ENCODE measurements at places on chromosomes 2 and 18.

- DNase-seq: no peak
Observed at GRCh38 chr2:135299658-135300244, 231.3 kb downstream of the ZRANB3 start.

GRCh38 chr18:44876024-44876423, 195.3 kb downstream of the SETBP1 start:
- DNase-seq: no peak

- no peak for DNase-seq
Observed at GRCh38 chr18:35247412-35248249, 6.8 kb downstream of the ZNF397 start.

GRCh38 chr2:144211826-144212225, 308.1 kb downstream of the ZEB2 start:
- no peak for DNase-seq

GRCh38 chr2:169734169-169734847, 676 bp downstream of the KLHL23 start:
- peak; percentile 75 for DNase-seq

DNA sequence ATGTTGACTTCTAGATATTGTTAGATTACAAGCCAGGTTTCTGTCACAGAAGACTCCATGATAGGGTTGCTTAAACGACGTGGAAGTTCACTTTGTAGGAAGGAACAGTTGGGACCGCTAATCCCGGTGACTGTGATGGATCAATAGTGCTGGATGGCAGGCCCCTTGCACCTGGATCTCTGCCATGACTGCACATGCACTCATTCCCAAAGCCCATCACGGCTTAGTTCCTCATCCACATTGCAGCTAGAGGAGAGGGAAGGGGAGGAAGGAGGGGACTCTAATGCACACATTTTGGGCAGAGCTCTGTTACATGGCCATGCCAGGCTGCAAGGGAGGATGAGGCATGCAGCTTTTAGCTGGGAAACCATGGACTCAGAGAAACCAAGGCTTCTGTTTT, 773.7 kb upstream of the RAB6C start:
- no peak for DNase-seq

- no peak for DNase-seq
Observed at GRCh38 chr2:174217869-174218268, 30.5 kb downstream of the OLA1 start.

DNA sequence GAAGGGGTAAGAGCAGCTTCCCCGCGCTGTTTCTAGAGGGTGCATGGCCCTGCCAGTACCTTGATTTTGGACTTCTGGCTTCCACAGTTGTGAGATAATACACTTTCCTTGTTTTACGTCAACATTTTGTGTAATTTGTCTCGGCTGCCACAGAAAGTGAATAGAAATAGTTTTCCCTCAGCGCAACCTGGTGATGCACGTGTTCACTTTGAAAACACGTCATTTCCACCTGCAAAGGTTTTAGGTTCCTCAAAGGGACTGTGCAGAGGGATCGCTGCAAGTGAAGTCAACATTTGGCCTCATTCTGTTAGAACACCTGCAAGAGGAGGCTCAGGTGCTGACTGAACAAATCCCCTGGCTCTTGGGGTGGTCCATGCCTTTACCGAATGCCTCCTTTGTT, 71.7 kb downstream of the LONRF2 start:
- no peak for DNase-seq

DNA sequence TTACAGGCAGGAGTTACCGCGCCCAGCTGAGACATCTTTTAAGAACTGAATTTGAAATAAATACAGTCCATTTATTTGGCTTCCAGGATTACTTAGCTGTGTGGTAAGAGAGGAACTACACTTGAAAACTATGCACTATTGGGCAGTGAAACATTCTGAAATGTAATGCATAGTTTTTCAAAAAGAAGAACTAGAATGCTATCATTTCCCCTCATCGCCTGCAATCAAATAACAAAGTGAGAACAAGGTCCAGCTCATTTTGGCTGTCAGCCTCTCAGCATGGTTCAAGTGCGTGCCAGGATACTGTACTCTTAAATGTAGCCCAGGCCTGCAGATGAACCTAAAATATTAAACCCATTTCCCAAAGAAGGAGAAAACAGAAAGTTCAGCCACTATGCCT, 76.6 kb upstream of the ARL5A start:
- no peak for DNase-seq

DNA sequence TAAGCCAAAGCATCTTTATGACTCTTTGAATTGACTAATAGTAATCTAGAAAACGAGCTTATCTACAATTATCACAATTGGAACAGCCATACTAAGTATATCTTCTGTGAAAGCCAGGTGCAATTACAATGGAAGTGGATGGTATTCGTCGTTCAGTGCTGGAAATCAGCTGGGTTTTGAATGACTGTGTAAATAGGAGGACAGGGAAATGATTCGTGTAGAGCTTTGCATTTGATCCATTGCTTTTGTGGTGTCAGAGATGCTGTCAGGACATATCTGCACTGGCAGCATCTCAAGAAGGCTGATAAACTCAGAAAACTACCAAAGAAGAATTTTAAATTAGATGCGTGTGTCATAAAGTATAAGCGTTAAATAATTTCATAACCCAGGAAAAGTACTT, 187.1 kb downstream of the ZNF407 start:
- DNase-seq: no peak

- no peak for DNase-seq
Observed at GRCh38 chr2:200263279-200263678, 43.2 kb upstream of the SPATS2L start.

DNA sequence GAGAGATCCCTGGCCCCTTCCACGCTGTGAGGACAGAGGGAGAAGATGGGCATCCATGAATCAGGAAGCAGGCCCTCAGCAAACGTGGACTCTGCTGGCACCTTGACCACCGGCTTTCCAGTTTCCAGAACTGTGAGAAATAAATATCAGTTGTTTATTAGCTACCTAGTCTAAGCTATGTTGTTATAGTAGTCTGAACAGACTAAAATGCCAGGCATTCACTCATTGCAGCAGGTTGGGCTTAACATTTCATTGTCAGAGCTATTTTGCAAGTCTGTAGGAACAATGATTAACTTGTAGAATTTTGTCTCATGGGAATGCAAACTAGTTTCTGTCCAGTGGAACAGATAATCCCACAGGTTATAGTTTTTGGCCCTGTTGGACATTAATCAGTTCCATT, 24.8 kb upstream of the TBC1D8 start:
- no peak for DNase-seq

DNA sequence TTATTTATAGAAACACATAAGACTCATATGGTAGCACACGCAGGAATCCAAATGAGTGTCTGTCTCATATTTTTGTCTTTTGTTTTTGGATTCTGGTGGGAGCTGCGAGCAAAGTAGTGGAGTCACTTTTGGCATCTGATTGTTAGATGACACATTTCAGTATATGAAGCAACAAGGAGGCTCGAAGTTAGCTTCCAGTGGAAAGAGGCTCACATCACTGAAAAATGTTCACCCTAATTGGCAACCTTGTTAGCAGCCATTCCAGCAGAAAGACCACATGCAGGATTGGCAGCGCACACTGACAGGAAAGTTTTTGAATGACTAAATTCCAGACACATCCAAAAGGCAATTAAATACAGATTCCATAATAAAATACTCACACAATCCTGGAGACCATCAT, 87.4 kb downstream of the MYT1L start:
- DNase-seq: no peak

DNA sequence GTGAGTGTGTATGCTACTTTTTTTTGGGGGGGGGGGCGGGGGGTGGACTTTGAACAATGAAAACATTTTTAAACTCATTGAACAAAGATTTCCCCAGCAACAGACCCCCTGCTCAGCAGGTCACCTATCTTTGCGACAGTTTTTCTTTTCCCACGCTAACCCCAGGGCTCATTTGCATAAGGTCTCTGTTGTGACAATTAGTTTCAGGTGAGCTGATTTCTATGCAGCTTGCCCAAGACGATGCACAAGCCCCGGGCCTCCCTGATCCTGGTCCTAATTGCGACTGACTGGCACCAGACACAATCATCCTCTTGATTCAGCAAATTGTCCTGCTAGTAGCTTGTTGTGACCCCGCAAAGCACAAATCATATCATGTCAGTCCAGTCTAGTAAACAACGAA, 40.3 kb downstream of the ZEB2 start:
- peak; percentile 53 for DNase-seq

DNA sequence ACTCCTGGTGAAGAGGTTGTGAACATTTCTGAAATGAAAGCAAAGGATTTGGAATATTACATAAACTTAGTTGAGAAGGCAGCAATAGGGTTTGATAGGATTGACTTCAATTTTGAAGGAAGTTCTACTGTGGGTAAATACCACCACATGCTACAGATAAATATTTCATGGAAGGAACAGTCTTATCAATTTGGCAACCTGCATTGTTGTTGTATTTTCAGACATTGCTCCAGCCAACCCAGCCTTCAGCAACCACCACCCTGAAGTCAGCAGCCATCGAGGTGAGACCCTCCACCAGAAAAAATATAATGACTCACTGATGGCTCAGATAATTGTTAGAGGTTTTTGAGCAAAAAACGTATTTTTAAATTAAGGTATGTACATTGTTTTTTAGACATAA, 10.0 kb downstream of the RDH14 start:
- no peak for DNase-seq

- DNase-seq: no peak
Observed at GRCh38 chr2:75565472-75566462, 5.0 kb upstream of the EVA1A start.

All from GM23338 (cell line).